NCI-H1694 (cell line): ENCODE measurements at places on chromosomes 2 and 18.

GRCh38 chr2:10879624-10880585 is 31.8 kb upstream of the KCNF1 start:
- no peak for DNase-seq

DNA sequence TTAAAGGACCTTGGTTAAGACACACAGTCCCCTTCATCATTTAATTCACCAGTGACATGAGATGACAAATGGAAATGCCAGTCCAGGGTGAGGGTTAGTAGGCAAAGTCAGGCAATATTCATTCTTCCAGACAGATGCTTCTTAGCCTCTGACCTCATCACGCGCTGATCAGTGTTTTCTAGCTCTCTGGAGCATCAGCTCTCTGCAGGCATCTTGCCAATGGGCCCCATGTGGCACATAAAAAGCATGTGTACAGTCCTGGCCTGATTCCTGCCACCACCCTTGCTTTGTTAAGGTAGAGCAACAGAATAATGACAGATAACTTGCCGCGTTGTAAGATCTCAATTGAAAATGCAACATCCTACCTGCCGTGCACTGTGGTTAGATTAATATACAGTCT is 20.3 kb upstream of the NPAS2 start:
- DNase-seq: peak; percentile 4

DNA sequence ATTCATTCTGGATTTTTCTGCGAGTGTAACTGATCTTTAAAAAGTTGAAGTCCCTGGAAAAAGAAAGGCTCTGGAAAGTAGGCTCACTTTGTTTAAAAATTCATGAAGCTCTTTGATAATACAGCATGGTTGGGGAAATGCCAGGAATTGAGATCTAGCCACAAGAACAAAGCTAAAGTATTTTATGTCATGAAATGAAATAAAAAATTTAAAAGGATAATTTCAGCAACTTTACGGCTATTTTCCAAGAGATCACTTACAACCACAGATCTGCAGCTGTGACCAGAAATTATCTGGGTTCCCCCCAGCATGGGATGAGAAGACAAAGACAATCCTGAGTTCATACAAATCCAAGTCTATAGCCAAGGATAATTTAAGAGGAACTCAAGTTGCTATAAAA is 25.3 kb upstream of the RFX8 start:
- DNase-seq: no peak

DNA sequence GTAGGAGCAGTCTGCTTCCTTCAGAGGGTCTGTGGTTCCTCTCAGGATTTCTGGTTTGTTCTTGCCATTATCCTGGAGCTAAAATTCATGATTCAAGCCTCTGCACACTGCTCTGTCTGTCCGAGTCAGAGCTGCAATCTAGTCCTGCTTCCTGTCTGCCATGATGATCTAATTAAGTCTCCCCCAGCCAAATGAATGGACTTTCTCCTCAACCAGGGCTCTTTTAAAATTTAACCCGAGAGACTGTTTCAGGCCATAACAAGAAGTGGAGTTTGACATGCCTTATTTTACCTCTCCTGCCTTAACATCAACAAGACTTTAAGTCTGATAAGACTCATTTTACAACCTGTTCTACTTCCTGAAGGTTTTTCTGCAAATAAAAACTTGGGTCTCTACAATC is 1009.6 kb upstream of the DDX18 start:
- no peak for DNase-seq

DNA sequence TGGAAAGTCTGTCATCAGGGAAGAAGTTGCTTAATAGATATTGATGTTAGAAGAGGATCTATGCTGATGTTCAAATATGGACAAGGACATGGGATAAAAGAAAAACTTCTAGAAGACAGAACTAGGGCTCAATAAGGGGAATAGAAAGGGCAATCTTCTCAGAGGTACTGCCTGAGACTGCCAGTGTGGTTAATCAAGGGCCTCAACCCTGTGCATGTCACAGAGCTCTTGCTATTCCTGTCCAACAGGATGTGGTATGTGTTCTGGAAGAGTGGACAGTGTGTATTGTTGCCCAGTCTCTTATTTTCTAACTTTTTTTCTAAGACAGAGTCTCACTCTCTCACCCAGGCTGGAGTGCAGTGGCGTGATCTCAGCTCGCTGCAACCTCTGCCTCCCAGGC is 27.8 kb upstream of the RNF125 start:
- DNase-seq: no peak

GRCh38 chr2:2575870-2576386 is 244.9 kb upstream of the MYT1L start:
- no peak for DNase-seq

GRCh38 chr2:69095305-69095704 is 82.3 kb downstream of the ANTXR1 start:
- DNase-seq: no peak

GRCh38 chr18:10062302-10063300 is 148.8 kb downstream of the VAPA start:
- no peak for DNase-seq

DNA sequence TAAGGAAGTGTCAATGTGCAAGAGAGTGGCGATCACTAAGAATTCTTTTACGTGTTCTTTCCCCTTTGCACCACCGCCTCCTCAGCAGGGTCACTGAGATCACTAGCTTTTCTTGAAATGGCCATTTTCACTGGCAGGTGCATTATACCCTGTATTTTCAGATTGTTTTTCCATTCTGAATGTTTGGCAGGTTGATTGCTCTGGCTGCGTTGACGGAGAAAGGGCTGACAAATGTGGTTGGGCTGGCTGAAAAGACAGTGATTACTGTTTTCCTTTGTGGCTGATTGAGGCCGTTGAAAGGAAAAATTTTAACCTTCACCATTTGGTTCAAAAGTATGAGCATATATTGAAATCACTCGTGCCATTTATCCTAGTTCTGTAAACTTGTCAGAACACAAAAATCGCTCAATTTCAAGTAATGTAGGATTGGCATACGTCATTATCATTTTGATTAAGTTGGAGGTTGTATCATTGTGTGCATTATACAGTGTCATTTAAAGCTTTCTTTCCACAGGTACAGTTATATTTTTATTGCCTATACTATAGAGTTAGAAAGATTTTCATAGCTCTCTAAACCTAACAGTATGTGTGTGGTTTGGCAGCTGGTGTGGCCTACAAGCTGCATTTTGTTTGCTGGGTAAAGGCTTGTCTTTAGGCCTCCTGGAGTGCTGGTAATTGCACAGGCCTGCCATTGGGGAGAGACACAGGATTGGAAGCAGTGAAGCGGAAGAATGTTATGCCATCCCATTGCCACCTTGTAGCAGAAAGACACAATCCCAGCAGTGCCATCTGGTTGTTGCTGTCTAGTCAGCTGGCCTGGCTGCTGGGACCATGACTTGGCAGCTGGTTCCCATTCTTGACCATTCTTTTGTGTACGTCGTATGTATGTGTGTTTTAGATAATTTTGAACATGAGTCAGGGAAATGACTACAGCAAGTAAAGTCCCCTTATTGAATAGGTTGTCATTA is 36.7 kb downstream of the DYNC1I2 start:
- peak; percentile 99 for DNase-seq

GRCh38 chr2:24958411-24958935 is 13.3 kb downstream of the DNAJC27 start:
- no peak for DNase-seq

GRCh38 chr2:188734691-188735090 is 239.5 kb upstream of the COL3A1 start:
- no peak for DNase-seq

- DNase-seq: no peak
Observed at GRCh38 chr2:181178130-181178529, 197.7 kb downstream of the UBE2E3 start.

- no peak for DNase-seq
Observed at GRCh38 chr2:105584435-105585010, 160.2 kb upstream of the NCK2 start.

GRCh38 chr2:30315391-30316063 is 84.2 kb downstream of the LBH start:
- DNase-seq: no peak

GRCh38 chr2:41992671-41993434 is 55.0 kb upstream of the PKDCC start:
- no peak for DNase-seq

DNA sequence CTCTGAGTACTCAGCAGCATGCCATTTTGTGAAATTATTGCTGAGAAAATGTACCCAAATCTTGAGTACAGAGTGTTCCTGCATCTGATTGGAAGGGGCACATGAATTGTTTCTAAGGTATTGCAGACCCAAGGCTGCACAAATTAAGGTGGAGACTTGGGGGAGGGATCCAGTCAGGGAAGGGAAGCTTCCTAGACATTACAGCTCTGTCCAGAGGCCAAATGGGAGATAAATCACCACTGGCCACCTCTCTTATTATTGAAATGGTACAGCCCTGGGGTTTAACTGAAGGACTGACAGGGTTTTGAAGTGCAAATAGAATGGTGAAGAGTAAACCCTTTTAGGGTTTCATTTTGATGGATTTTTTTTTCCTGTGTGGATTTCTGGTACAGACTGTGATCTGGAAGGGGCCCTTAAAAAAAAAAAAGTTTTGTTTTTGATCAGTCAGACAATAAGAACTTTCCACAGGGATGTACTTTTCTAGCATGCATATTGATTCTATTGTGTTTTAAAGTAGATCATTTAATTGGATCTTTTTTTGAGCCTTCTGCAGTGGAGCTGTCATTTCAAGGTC is 119.4 kb downstream of the GREB1L start:
- DNase-seq: no peak

GRCh38 chr2:120319123-120319522 is 26.8 kb upstream of the INHBB start:
- no peak for DNase-seq

- DNase-seq: no peak
Observed at GRCh38 chr2:212901604-212902275, 249.7 kb downstream of the IKZF2 start.

- no peak for DNase-seq
Observed at GRCh38 chr2:219671279-219671678, 43.8 kb downstream of the SLC4A3 start.

GRCh38 chr2:239917125-239917956 is 107.8 kb downstream of the NDUFA10 start:
- no peak for DNase-seq

DNA sequence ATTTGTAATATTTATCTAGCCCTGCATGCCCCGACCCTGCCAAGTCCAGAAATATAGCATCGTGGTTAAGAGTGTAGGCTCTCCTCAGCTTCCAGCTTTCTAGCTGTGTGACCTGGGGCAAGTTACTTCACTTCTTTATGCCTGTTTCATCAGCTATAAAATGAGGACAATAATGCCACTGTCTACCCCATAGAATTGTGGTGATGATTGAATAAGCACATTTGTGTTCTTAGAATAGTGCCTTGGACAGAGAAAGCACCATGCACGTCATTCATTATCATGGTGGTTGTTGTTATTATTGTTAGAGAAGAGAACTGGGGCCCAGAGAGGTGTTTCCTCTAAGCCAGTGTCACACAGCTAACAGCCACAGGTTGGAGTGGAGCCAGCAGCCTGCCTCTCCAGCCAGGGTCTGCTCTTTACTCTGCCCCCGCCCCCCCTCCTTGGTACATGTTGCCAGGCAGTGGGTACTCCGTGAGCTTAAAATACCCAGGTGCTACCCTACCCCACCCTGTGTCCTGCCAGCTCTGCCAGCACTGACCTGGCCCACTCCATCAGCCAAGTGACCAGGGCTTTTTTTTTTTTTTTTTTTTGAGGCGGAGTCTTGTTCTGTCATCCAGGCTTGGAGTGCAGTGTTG is 202.1 kb downstream of the CTIF start:
- DNase-seq: no peak

DNA sequence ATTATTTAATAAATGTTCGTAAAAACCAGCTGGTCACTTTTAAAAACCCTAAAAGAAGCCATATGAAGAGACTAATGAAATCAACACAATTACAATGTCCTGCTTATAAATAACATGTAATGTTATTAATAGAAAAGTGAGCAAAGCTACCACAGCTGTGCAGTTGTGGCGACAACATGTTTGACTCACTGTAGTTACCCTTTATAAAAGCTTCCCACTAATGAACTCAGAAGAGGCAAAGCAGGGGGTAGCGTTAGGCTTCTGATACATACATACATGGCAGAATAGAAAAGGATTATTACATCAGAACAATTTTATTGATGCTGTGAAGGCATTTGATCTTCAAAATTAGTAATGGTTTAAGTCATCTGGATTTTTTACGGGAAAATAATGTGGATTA is 219.7 kb downstream of the SLC4A10 start:
- no peak for DNase-seq

DNA sequence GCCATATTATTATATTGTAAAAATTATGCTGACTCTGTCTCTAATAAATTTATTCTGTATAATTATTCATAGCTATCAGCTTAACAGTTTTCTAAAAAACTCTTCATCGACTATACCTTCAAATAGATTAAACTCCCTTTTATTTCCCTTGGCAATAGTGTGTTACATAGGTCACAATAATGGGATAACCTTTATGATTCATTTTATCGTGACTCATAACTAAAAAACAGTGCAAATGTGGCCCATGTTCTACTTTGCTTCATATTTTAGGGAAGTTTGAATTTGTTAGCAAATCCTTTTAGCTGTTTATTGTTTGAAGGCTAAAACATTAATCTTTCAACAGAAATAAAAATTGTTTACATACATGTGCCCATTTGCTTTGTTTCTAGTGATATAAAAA is 783.2 kb upstream of the CDH2 start:
- DNase-seq: no peak

GRCh38 chr2:86186431-86186830 is 8.8 kb downstream of the IMMT start:
- DNase-seq: no peak

- DNase-seq: no peak
Observed at GRCh38 chr2:27773959-27774358, 2.4 kb downstream of the MRPL33 start.

- no peak for DNase-seq
Observed at GRCh38 chr2:126836761-126837679, 61.7 kb upstream of the TEX51 start.

DNA sequence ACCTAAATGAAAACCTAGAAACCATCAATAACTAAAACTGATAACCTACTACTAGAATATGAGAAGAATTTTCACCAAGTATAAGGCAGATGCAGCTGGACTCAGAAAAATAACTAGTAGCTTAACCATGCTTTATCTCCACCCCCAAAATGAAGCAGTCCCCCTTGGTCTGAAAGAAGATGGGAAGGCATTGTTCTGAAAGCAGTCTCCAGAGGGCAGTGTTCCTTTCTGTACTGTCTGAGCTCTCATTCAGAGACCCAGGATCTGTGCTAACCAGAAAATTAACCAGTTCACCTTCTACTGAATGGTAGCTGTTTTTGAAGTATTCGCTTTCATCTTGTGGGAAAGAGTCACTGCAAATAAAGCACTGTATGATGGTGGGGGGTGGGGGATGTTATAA is 273.0 kb downstream of the PDE11A start:
- peak; percentile 66 for DNase-seq

GRCh38 chr2:173750831-173751230 is 214.3 kb downstream of the SP3 start:
- no peak for DNase-seq

DNA sequence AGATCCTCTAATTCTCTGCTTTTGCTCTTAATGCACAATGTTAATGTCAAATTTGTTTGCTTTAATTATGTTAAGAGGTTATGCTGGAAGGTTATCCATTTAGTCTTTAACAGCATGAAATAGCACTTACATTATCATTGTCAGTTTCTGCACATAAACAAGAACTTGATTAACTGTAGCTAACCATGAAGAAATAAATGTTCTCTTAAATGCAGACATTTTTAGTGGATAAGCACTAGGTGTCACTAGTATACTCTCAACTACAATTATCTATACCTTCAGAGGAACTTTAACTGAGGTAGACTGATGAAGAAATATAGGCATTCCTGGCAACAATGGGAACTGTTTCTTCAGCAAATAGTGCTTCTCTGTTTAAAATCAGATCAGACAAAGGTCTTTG is 178.8 kb upstream of the CHST9 start:
- peak; percentile 21 for DNase-seq

- DNase-seq: no peak
Observed at GRCh38 chr2:129199501-129199900, 780.0 kb upstream of the RAB6C start.

GRCh38 chr2:217743407-217743806 is 259.4 kb downstream of the TNS1 start:
- no peak for DNase-seq
